ENCODE measurements at places on chromosomes 7 and 10. TPM values are rescaled to one million over a fixed set of nuclear protein-coding genes. Genes with fewer than 3 reads are reported as not detected.

ATG9B gene
- 7.1 TPM for total RNA-seq

GRCh38 chr10:123102673-123103072, 33.1 kb upstream of the HMX3 start:
- H3K36me3 ChIP-seq = no peaks in the 10 kb centered on the region
- no peaks in the 10 kb centered on the region for H3K4me1 ChIP-seq
- H3K4me3 ChIP-seq = no peak overlapping the region
- no peak overlapping the region for H3K27ac ChIP-seq
- no peaks in the 10 kb centered on the region for H3K27me3 ChIP-seq

DNA sequence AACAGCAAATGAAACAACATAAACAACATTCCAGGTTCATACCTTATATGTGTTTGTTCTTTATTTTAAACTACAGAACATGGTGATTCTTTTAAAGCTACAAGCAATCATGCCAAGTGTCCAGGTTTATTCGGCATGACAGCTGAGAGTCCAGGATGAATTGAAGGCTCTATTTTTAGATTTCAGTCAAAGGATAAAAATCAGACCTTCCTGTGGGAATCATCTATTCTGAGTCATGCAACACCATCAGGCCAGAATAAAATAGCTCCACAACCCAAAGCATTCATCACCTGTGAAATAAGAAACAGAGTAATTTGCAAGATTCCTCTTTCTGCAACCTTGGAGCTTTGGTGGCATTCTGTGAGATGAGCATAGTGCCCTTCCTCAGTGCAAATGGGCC, 292.4 kb upstream of the MYO3A start:
- no peaks in the 10 kb centered on the region for H3K4me1 ChIP-seq
- no peaks in the 10 kb centered on the region for H3K27me3 ChIP-seq
- no peak overlapping the region for H3K4me3 ChIP-seq
- H3K27ac ChIP-seq = no peak overlapping the region

NEBL gene
- total RNA-seq = 270 TPM

All from cardiac muscle cell (in vitro differentiated cells and primary cell).